ENCODE measurements at places on chromosomes 5 and 9. TPM values are rescaled to one million over a fixed set of nuclear protein-coding genes. Genes with fewer than 3 reads are reported as not detected.

STPG3 gene
- not detected for total RNA-seq

DNA sequence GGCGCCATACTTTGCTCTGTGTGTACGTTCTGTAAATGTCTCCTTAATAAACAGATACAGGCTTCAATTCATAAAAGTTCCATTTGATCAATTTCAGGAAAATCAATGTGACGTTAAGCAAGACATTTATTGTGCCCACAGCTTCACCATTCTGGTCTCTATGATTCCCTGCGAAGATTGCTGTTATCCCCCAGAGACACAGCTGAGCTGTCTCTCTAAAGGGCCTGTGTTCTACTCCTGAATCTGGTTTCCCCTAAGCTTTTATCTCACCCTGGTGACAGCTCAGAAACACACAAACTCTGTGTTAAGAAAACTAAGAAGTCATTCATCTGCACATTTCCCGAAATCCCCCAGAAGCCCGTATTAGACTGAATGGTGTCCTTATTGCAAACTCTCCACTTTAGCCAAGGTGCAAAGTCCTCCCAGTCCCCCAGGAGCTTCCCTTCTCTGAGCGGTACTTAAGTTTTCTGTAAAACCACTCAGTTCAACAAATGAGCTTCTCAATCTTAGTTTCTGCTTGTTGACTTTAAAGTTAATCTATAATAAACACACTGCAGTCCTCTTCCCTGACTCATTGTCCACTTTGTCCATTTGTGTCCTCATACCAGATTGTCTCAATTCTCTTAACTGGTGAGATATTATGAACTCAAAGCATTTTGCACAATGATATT lies 1.4 kb upstream of the C5orf15 start:
- no peak for DNase-seq

GRCh38 chr9:13501018-13501417 lies 221.5 kb upstream of the MPDZ start:
- DNase-seq = no peak

ITGA1 gene
- total RNA-seq = 2.8 TPM

- no peak for DNase-seq
Measured at GRCh38 chr9:69933445-69933844, 110.2 kb upstream of the MAMDC2 start.

IFNA2 gene
- not detected for total RNA-seq

DNA sequence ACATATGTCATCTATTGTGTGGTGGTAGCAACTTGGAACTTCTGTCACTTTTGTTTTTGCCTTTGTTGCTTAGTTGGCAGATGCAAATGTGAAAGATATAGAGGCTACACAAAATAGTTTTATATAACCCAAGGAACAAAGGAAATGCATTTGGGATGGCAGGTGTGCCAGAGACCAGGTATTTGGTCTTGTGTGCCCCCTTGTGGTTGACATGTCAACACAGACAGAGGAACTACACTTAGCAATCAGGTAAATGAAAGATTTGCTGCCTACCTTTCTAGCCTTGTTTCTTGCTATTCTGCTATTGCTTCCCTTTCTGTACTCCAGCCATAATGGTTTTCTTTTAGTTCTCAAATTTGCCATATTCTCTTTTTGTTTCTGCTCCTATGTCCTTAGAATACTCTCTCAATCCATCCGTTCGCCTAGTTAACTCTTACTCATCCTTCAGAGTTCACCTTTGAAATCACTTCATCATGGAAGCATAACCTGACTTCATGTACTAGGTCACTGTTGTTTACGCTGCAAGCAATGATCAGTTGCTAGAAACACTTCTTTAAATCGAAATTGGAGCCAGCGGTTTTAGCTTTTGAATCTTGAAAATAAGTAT lies 119.5 kb downstream of the TRPM3 start:
- DNase-seq = peak; percentile 58

DNA sequence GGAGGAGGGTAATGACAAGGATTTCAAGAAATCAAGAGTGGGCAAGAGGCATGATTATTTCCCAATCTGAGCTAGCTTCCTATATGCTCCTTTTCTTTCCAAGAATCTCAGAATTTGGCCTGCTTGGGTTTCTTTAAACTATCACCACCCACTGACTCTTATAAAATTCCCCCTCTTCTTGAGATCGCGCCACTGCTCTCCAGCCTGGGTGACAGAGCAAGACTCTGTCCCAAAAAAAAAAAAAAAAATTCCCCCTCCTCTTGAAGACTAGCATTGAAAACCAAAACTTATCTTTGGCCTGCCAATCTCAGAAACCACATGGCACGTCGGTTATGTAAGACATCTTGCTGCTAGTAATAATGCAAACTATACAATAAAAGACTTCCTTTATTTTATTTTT lies 3.4 kb upstream of the DMXL1 start:
- DNase-seq = no peak

DNA sequence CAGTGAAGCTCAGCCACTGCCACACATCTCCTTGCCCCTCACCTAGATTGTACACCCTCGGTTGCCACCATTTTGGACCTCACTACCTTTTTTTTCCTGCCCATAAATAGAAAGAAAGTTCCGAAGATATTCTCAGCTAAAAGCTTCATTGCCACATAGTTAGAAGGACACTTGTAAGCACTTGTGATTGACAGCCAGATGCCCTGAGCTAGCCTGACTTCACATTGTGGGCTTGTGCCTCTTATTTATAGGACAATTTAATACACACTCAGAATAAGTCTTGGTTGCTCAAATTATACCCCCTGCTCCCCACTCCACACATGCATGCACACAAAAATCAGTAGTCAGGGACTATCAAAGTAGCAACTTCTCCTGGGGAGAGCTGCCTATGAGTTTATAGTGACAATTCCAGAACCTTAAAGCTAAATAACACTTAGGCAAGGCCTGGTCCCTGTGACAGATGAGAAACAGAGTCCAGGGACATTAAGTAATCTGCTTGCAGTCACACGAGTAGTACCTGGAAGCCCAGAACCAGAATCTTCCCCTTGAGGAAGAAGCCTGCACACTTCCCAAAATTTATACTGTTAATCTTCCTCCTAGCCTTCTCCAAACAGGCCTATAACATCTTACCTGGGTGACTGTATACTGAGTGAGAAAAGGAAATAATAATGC lies 184.8 kb downstream of the BRINP1 start:
- no peak for DNase-seq

GRCh38 chr9:82668689-82669199 lies 394.2 kb downstream of the RASEF start:
- no peak for DNase-seq

SYK gene
- total RNA-seq = 7.9 TPM

SH3TC2 gene
- total RNA-seq = not detected

- no peak for DNase-seq
Measured at GRCh38 chr5:147404706-147405105, 105.2 kb downstream of the DPYSL3 start.

DNA sequence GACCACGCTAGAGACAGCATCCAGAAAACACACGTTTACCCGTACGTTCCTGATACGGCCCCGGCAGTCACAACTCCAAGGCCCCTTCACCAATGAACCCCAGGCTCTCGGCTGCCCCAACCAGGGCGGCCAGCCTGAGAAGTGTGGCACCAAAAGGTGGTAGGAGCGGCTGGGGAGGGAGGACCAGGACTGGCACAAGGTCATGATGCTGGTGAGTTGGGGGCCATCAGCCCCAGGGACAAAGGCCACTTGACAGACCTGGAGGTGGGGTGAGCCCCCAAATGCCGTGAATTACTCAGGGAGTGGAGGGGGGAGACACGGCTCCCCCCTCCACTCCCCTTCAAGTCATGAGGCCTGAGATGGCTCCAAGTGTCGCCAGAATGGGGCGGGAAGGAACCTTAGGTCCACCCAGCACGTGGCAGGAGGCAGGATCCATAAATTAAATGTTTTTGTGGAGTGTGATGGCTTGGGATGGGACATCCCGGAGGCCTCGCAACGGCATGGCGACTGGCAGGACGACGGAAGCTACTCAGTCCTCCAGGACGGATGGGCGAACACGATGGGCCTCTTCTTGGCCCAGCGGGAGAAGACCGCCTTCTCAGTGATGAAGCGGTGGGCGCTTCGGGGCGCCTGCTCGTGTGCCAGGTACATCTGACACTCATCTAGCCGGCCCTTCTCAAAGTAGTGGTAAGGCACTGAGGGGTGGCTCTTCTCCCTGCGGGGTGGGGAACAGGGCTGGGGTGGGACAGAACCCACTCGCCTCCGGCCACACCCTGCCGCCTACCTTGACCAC lies 8.7 kb upstream of the ST6GALNAC6 start:
- DNase-seq = no peak

F2RL2 gene
- total RNA-seq = not detected

DNA sequence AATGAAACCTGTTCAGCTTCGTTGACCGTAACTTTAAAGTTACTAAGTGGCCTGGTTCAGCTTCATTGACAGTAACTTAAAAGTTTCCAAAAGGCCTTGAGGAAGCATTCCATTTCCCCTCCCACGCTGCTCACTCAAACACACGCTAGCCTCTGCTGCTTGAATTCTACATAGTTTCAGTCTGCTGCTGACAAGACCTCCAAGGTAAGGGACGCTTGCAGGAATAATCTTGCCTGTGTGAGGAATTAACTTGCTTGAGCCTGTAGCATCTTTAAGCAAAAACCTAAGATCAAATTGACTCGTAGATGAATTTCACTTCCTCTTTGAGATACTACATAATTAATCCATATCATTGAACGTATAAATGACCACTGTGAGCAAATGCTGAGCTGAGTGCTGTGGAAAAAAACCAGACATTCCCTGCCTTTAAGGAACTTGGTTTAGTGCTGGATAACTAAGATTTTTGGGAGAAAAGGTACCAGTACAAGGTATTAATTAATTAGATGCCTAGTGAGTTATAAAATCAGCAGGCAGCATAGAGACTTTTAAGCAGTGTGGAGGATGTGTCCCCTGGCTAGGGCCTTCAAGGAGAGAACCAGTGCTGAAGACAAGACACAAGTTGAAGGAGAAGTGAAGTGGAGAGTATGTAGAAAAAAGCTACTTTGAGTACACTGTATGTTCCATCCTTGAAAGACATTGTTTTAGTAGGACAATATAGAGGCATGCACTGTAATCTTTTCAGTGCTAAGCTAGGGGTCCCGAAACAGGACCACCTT lies 39.2 kb downstream of the GRAMD2B start:
- no peak for DNase-seq

DNA sequence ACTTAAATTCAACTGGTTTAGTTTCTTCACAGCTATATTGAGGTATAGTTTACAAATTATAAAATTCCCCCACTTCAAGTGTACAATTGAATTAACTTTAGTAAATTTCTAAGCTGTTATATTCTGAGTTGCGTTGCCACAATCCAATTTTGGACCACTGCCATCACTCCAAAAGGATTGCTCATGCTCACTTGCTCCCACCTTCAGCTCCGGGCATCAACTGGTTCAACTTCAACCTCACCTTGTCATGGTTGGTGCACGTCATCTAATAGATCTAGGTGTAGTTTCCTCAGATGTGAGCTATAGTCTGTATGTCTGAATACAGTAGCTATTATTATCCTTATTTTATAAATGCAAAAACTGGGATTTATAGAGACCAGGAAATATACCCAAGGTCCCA lies 942.5 kb upstream of the WWC1 start:
- no peak for DNase-seq

GRCh38 chr9:37541465-37541864 lies 34.7 kb downstream of the FBXO10 start:
- no peak for DNase-seq

FAM78A gene
- total RNA-seq = 2.1 TPM

Data from H9 (cell line).